ENCODE measurements at places on chromosomes 4 and X.

GRCh38 chr4:14165222-14165920 lies 537.8 kb upstream of the BOD1L1 start:
- DNase-seq = no peak

- no peak for DNase-seq
Observed at GRCh38 chrX:536616-537015, 94.0 kb upstream of the SHOX start.

DNA sequence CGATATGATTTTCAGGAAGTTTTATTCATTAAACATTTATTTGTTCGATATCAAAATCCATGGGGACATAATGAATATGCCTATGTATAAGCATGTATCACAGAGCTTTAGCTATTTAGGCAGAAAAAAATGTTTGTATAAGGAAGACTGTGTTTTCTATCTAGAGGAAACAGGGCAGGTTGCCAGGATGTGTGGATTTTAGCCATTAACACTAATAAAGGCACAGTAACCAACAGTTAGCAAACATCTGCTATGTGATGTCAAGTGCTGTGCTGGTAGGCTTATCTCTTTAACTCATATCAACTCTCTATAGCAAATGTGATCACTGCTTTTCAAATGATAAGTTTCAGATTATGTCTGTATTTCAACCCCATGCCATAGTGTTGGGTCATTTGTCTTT lies 708.9 kb upstream of the HS3ST1 start:
- DNase-seq = peak; percentile 0

GRCh38 chr4:10032625-10033024 lies 11.3 kb upstream of the SLC2A9 start:
- DNase-seq = no peak
